Activated T-cell treated with anti-CD3 and anti-CD28 coated beads, Interleukin-2, amount 50 U/mL, for 4 hours (primary cell): ENCODE measurements at places on chromosomes 5 and 9.

GRCh38 chr5:60903356-60903755 lies 41.5 kb downstream of the ERCC8 start:
- DNase-seq: no peak

- no peak for DNase-seq
These were observed 317.5 kb downstream of the PIK3R1 start for GRCh38 chr5:68533051-68533450.

- DNase-seq: no peak
These were observed 685.1 kb downstream of the DTWD2 start for GRCh38 chr5:118303296-118303695.

DNA sequence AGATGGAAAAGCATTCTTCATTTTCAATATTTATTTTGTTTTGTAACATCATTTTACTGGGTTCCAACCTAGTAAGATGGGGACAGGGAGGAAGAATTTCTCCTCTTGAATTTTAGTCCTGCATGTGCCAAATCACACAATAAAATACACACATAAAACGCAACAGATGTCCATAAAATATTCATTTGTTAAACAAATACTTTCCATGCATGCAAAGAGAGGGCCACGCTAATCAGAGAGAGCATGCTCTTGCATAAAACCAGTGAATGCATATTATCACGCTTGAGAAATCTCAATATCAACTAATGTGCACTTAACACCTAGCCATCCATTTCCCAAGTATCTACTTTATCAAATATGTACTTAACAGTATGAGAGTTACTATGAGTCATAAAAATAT lies 212.6 kb upstream of the TARS1 start:
- no peak for DNase-seq

DNA sequence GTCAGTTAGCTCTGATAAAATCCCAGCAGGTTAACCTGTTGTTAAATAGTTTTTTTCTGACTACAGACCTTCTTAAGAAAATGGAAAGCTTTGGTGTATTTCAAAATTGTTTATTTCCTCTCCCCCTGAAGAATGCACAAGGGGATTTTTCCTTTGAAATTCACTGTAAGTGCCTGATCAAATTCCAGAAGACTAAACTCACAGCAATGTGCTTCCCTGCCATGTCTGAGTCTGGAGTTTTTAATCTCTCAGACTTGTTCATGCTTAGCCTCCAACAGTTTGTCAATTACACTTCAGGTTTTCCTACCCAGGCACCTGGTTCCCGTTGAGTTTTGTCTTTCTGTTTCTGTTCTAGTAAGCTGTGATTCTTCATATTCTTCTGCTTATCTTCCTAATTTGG lies 961.6 kb upstream of the CDH18 start:
- DNase-seq: no peak

GRCh38 chr5:139878093-139878492 lies 82.5 kb downstream of the PSD2 start:
- DNase-seq: no peak

GRCh38 chr5:120086081-120086480 lies 378.0 kb upstream of the PRR16 start:
- no peak for DNase-seq

DNA sequence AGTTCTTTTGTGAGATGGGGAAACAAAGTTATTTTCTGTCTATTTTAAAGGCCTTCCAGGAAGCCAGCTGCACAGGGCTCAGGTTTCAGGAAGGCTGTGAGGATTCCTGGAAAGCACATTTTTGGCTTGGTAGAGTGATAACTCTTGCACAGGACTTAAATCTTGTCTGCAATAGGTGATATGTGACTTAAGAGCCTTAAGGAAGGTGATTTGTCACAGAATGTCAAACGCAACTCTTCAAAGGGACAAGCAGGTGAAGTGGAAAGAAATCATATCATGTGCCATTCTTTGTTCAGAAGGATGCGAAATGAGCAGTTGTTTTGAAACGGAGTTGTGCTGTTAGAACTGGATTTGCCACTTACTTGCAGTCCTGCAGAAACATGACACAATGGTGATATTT lies 459.3 kb downstream of the MAT2B start:
- no peak for DNase-seq

- no peak for DNase-seq
These were observed 274.2 kb downstream of the BRINP1 start for GRCh38 chr9:119095072-119095471.

DNA sequence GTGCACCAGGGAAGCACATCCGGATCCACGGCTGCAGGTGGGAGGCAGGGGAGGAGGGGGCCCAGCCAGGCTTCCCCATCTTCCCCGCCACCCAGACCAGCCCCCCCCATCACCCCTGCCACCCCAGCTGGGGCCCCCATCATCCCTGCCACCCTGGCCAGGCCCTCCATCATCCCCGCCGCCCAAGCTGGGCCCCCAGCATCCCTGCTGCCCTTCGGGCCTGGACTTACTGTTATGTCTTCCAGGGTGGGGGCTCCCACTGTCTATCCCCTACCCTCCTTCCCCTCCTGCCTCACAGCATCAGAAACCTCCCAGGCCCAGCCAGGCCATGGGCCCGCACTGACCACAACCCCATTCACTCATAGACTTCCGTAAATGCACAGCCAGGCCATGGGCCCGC lies 27.5 kb downstream of the SLC6A18 start:
- no peak for DNase-seq

GRCh38 chr5:123265551-123265950 lies 157.7 kb downstream of the CEP120 start:
- DNase-seq: no peak

GRCh38 chr5:68033029-68033428 lies 182.5 kb upstream of the PIK3R1 start:
- no peak for DNase-seq

- DNase-seq: no peak
These were observed 8.8 kb upstream of the GGTA1 start for GRCh38 chr9:121508415-121508814.

DNA sequence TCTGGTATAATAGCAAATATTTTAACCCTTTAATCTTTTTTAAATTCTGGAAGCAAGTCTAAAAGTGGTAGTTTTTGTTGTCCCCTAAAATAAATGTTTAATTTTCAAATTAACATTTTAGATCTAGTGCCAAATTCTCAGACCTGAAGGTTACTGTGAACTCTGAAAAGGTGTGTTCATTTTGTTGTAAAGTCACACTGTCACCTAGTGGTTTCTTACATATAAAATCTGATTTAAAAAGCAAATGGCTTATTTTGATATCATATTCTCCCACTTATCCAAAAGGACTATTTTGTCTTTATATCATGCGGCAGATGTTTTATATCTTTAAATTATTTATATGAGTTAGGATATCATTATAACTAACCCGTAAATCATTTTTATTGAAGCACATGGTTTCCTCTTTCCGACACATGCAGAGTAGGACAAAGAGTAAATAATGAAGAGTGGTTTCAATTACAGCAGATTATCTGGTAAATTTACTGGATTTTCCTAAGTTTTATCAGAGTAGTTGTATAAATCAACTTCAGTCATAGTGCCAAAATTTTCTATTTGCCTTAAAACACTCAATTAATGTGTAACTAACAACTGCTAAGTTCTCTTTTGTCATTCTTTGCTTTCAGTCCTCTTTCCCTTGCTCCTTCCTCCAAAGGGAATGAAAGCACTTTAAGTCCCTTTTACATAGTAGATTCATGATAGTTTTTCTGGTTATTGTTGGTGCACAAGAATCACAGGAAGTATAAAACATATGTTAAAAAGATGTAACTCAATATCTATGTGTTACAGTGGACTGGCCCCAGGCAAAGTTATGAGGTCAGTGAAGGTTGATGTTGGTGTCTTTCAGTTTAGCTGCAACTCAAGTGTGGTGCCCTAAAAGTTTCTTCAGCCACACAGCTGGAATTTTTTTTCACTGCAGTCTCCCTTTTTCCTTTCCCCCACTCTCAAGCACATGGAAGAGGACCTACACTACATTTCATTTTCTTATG lies 189.6 kb downstream of the COX7C start:
- no peak for DNase-seq

- no peak for DNase-seq
These were observed 15.4 kb upstream of the UBAP1 start for GRCh38 chr9:34163434-34163833.

GRCh38 chr9:7137040-7137439 lies 379.3 kb downstream of the KDM4C start:
- no peak for DNase-seq

- DNase-seq: no peak
These were observed 123.3 kb upstream of the TMEM161B start for GRCh38 chr5:88391991-88392390.
